ENCODE measurements at places on chromosomes 16 and 17. TPM values are rescaled to one million over a fixed set of nuclear protein-coding genes. Genes with fewer than 3 reads are reported as not detected.

Gene RAB26
- polyA plus RNA-seq: 0.92 TPM

Gene LITAF
- polyA plus RNA-seq: 34.9 TPM

GRCh38 chr17:45123076-45123770 is 9.1 kb downstream of the PLCD3 start:
- no peak for DNase-seq

- no peak for DNase-seq
Observed at GRCh38 chr17:68661265-68662036, 60.3 kb upstream of the FAM20A start.

- no peak for DNase-seq
Observed at GRCh38 chr17:3282901-3283300, 15.3 kb downstream of the OR3A1 start.

Gene LGALS9B
- not detected for polyA plus RNA-seq

Gene CDH5
- polyA plus RNA-seq: 95.8 TPM

DNA sequence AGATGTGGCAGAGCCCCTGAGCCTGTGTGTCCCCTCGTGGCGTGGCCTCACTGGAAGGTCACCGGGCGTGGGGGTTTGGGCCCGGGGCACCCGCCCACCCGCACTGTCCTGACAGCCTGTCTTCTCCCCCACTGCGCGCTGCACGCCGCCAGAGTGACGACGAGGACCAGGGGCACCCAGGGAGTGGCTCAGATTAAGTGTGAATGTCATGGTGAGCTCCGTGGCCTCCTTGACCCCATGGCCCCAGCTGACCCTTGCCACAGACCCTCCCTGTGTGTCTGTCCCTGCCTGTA is 15.1 kb downstream of the PRSS27 start:
- no peak for DNase-seq

Gene OR1A1
- 0.06 TPM for polyA plus RNA-seq

DNA sequence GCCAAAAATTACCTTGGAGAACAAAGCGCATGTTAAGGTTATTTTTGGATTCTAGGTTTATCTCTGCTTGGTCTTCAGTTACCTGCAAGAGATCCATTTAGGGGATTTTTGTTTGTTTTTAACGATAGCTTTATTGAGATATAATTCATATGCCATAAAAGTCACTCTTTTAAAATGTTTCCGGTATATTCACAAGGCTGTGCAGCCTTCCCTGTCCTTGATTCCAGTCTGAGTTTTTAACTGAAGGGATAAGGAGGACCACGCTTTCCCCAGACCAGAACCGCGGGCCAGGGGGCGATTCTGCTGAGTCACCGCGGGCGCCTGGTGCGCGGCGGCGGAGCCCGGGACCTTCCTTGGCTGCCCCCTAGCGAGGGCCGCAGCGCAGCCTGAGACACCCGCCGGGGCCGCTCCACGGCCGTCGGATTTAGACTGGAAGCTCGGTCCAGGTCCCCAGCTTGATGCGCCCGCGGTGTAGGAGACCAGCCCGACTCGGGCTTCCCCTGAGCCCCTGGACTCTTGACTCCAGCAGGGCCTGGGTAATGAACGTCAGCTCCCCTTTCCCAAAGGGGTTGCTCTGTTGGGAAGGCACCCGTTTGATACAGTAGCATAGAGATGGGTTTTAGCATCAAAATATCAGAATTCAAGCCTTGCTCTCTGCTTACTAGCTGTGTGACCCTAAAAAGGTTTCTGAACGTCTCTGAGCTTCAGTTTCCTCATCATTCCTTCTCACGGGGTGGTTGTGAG is 50.0 kb upstream of the STH start:
- DNase-seq: peak; percentile 61

- no peak for DNase-seq
Observed at GRCh38 chr16:78289373-78289772, 189.9 kb downstream of the WWOX start.

DNA sequence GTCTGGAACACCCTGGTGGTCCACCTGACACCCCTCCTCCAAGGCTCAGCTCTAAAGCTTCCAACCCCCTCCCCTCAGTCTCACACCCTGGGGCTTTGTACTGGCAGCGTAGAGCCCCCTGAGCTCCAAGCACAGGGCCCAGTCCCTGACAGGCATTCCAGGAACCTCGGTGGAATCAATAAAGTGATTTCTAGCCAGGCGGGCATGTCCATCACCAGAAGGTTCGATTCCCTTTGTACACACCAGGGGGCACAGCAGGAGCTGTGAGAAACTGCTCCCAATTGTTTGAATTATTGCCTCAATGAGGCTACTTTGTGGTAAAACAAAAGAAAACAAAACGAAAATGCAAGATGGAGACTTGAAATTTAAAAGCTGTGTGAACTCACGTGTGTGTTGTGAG is 51.8 kb downstream of the SMPD3 start:
- no peak for DNase-seq

DNA sequence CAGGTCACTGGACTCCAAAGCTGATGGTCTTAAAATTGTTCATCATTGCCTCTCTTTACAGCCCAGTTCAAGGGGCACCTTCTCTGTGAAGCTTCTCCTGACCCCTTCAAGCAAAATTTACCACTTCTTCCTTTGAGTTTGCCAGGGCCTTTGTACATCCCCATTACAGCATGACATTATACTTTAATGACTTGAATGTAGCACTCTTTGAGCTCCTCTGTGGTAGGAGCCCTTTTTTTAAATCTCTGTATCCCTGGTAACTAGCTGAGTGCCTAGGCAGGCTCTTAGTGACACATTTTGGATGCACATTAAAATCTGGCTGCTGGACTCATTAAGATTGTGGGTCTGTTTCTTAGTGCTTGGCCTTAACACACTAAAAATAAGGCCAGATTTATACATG is 412.1 kb downstream of the CA10 start:
- no peak for DNase-seq

- DNase-seq: no peak
Observed at GRCh38 chr16:49884033-49885015, 28.4 kb upstream of the ZNF423 start.

DNA sequence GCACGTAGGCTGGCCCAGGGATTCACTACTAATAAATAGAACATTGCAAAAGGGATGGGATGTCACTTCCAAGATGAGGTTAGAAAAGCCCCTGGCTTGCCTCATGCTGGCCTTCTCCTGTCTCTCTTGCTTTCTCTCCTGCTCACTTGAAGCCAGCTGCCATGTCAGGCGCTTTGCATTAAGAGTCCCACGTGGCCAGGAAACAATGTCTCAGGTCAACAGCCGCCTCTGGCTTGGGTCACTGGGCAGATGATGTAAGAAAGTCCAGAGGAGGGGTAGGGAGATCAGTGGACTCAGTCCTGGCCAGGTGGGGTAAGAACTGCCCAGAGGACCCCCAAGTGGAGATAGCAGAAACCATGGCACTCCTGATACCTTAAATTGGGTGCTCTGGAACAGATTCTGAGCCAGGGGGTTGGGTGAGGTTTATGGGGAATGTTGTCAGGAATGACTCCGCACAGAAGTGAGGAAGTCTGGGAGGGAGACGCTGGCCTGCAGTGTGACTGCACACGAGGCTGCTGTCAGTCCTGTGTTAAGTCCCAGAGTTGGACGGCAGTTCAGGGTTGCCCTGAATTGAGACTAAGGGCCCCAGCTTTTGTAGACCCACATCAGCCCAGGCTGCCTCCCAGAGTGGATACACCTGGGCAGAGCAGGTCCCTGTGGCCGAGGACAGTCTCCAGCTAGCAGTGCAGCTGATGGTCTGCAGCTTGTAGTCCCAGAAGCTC is 17.7 kb downstream of the C16orf82 start:
- DNase-seq: no peak

DNA sequence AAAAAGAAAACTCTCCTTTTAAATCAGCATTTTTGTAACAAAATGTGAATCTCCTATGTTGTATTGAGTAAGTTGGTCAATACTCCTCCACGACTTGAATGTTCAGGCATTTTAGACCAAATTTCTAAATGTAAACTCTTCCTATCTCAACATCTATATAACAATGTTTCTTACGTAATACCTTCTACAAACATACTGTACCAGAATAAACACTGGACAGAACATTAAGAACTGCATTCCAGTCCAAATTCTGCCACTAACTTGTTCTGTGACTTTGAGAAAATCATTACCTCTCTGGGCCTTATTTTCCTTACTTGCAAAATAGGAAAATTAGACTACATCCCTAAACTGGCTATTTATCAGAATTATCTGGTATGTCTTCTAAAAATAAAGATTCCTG is 40.1 kb downstream of the AKAP10 start:
- DNase-seq: no peak

DNA sequence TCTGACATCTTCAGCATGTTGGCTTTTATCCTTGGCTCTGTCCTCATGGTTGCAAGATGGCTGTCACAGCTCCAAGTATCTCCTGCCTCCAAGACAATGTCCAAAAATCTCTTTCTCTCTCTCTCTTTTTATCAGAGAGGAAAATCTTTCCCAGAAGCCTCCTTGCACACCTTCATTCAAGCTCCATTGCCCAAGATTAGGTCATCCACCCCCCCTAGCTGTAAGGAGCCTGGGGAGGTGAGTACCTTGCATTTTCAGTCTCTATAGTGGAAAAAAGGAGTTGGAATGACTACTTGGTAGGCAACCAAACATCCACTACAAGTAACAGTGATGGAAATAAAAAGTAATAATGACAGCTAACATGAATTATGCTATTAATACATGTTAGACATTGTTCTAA is 22.0 kb upstream of the NSMCE1 start:
- DNase-seq: no peak

DNA sequence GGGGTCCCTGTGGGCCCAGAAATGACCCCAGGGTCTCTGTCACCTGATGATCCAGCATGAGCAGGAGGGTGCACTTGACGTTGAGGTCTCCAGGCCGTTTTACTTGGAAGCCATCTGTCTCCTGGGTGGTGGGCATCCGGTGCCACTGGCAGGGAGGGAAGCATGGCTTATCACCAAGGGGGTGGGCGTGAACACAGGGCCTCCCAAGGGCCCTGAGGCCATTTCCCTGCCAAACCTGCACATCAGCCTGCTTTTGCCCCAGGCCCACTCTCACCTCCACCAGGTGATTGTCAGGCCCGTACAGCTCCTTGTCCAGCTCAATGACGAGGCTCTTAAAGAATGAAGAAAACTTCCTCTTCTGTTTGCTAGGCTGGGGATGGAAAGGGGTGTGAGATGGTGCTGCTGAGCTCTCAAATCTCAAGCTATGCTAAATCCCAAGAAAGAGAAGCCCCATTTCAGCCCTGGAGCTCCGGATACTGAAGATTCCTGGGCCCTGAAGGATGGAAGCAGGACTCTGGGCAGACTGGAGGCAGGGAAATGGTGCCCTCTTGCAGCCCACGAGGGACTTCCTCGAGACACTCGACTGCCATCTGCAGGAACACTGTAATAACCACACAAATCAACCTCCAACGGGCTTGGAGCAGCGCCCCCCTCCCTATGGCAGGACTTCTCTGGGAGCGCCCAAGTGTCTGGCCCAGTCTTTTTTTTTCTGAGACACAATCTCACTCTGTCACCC is 7.1 kb upstream of the FTSJ3 start:
- DNase-seq: no peak

GRCh38 chr16:49328325-49328724 is 45.3 kb upstream of the C16orf78 start:
- DNase-seq: no peak

Gene ZNF597
- 1.8 TPM for polyA plus RNA-seq

DNA sequence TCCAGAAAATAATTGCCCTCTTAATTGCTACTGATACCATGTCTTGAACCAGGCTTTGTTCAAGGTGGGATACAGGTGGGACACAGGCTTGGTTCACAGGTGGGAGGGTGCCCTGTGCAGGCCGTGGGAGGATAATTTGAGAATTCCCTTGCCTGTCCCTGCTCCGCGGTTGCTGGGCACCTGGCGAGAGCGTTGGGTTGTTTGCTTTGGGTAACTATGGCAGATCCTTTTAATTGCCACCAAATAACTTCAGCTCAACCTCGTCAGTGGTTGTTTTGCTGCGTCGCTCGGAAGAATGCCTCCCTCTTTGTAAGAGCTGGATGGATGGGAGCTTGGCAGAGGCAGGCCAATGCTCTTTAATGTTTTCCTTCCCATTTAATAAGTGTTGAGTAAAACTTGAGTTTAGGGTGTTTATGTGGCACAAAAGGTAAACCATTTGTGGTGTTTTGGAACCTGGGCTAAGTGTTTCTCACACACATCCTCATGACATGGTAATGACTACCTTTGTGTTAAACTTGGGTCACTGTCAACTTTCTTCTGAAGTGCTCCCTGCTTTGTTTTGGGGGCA is 202.5 kb downstream of the MSI2 start:
- no peak for DNase-seq

- no peak for DNase-seq
Observed at GRCh38 chr17:39104657-39105056, 46.8 kb downstream of the PLXDC1 start.

DNA sequence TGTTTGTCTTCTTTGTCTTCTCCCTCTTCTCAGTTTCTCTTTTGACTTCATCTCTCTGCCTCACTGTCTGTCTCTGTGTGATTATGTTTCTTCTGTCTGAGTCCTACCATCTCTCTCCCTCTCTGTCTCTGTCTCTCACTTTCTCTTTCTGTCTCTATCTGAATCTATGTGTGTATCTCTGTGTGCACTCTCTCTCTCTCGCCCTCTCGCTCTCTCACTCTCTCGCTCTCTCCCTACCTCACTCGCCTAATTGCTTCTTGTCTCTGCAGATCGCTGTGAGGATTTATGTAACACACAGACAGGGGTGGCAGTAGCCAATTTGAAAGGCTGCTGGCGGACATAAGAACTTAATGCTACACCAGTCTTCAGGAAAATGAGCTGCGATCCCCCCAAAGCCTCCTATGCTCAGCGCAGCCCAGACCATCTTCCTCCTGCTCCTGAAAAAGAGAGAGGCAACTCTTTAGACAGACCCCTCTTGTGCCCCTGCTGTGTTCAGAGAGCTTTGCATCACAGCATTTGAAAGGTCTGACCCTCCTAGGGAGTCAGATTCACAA is 140.9 kb downstream of the CCT6B start:
- DNase-seq: no peak

DNA sequence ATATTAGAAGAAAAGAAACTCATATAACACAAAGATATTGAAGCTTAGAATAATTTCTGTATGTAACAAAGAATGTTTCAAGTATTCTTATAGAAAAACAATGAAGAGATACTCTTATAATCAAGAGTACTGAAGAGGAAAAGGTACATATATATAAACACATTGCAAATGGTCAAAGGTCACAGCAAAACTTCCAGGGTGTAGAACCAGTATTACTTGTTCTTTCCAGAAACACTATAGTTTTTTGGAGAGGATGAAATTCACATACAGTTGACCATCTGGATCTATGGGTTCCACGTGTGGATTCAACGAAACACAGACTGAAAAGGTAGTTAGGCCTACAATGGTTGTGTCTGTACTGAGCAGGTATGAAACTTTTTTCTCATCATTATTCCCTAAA is 22.6 kb downstream of the PRPSAP1 start:
- no peak for DNase-seq

- DNase-seq: no peak
Observed at GRCh38 chr17:72177738-72178137, 56.9 kb downstream of the SOX9 start.

- no peak for DNase-seq
Observed at GRCh38 chr16:69925311-69925710, 25.8 kb upstream of the CLEC18A start.

GRCh38 chr16:2715966-2716885 is 3.8 kb downstream of the PRSS27 start:
- no peak for DNase-seq

GRCh38 chr16:78195797-78196196 is 96.3 kb downstream of the WWOX start:
- DNase-seq: no peak

Gene NKD1
- 13.1 TPM for polyA plus RNA-seq

GRCh38 chr16:759110-759910 is 1.2 kb upstream of the MSLN start:
- no peak for DNase-seq
